Left renal cortex interstitium (tissue), 4 donors: ENCODE measurements at places on chromosomes 1 and 21.

GRCh38 chr1:37482004-37482785 lies 7.8 kb downstream of the ZC3H12A start:
- no peak for DNase-seq

DNA sequence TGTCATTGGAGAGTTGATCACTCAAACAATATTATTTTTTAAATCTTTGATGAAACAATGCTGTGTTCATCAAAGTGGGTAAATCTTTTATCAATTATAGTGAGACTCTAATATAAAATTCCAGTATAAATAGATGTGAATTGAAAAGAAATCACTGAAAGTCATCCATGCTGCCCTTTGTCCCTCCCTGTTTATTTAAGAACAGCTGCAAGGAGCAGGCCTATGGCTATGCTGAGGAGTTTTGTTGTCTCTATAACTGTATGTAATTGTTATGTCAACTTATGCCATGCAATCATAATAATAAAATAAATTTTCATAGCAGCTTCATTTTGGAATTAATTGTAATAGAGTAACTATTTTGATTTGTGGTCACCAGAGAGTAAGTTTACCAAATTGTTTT lies 1272.4 kb upstream of the ADGRL4 start:
- no peak for DNase-seq

DNA sequence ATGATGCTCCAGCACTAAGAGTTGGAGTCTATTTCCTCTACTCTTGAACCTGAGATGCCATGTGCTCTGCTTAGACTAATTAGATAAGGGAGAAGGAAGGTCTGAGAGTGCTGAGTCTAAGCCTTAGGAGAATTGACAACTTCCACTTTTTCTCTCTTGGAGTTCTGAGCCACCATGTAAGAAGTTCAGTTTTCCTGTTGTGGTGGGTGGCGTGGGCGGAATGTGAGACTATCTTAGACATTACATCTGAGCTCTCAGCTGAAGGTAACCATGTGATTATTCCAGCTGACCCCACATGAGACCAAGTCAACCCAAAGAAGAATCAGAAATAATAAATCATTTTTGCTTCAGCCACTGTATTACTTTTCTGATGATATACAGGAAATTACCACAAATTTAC lies 404.5 kb upstream of the LRRC7 start:
- no peak for DNase-seq

- DNase-seq = no peak
These were observed 2.5 kb downstream of the C1orf115 start for GRCh38 chr1:220692436-220693228.

GRCh38 chr1:101697072-101697471 lies 299.7 kb downstream of the OLFM3 start:
- DNase-seq = no peak

DNA sequence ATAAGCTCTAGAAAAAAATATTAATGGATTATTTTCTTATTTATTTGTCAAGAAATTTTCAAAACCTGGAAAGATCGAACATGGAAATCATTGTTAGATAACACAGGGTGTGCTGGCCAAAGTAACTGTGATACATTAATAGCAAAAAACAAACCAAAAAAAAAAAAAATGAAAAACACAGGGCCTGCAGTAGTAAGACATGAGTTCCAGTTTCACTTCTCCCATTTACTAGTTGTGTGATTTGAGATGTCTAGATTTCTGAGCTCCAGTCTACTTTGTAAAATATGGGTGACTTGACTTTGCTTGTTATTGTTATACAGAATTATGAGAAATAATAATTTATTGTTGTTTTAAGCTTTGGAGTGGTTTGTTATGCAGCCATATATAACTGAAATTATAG lies 13.6 kb downstream of the FAM177B start:
- DNase-seq = no peak

DNA sequence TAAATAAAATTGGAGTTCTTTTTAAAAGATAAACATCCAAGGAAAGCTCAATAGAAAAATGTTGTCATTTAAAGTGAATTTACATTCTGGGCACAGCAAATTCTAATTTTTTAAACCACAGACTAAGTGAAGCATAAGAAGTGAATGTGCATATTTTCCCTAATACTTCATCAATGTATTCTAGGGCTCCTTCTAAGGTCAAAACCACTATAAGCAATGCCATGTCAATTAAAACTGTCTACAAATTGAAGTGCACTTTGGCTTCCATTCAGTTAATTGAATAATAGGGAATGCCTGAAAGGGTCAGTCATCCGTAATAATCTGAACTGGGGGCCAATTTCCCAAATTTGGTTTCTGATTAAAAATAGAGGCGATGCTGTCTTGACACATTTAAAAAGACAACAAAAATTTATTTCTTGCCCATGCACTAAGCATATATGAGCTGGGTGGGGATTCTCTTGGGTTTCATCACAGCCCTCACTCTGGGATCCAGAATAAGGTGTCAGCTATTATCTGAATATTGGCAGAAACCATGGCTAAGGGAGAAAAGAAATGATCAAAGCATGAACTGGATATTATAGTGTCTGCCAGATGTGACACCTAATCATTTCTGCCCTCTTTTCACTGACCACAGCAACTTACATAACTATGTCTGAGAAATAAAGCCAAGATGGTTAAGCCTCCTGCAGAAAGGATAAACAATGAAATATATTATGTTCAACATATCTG lies 660.6 kb upstream of the B3GALT2 start:
- no peak for DNase-seq

DNA sequence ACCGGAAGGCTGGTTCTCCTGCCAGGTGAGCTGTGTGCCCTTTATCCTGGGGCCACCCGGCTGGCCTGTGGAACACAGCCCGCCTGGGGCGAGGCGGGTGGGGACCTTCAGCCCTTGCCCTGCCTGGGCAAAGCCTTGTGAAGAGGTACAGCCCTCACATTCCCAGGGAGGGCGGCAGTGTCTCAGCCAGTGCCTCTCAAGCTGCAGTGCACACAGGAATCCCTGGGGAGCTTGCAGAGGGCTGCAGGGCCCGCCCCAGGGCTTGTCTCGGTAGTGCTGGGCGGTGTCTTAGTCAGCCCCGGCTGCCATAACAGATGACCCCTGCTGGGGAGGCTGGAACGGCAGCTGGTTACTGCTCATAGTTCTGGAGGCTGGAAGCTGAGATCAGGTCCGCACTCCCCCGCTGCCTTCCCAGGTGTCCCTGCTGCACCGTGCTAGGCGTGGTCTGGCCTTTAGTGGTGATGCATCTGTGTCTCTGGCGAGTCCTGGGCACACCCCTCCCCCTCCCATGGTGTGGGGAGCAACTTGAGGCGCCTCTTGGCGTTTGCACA lies 12.6 kb downstream of the DFFB start:
- no peak for DNase-seq

- no peak for DNase-seq
These were observed 1.5 kb upstream of the MRPS14 start for GRCh38 chr1:175024773-175025172.
